ENCODE measurements at places on chromosomes 7 and 10. TPM values are rescaled to one million over a fixed set of nuclear protein-coding genes. Genes with fewer than 3 reads are reported as not detected.

GRCh38 chr7:56287429-56288138, 171.4 kb upstream of the NUPR2 start:
- peak; percentile 2 for DNase-seq
- H3K4me3 ChIP-seq, result no peak overlapping the region
- H3K27me3 ChIP-seq, result peaks cover 2% of the 10 kb centered on the region
- H3K36me3 ChIP-seq, result no peaks in the 10 kb centered on the region
- H3K27ac ChIP-seq, result no peak overlapping the region

DNA sequence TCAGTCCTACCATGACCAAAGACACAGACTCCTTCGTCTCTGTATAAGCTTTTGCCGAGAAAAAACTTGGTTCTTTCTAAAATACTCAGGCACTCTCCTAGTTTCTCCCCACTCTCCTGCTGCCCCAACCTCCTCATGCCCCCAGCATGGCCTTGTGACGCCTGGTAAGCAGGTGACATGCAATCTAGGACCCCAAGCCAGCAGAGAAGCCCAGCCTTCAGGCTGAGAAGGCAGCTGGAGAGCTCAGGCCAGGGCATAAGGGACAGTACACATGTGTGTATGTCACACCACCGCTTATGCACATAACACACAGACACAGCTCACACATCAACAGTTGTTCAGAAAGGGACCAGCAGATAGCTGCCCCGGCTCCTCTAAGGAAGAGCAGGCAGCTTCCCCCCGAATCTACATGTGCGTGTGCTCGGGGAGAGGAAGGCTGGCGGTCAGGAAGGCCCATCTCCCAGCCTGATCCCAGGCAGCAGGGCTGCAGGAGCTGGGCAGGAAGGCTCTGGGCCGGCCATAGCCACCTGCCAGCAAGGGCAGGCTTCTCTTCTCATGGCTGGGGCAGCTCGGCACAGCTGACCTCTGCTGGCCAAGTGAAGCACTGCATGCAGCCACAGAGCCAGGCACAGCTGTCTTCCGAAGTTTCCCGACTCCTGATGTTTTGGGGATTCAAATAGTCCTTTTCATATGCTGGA, 8.5 kb downstream of the DDX56 start:
- no peaks in the 10 kb centered on the region for H3K27me3 ChIP-seq
- no peak overlapping the region for H3K4me3 ChIP-seq
- H3K4me1 ChIP-seq, result peaks cover 14% of the 10 kb centered on the region
- peak; percentile 70 for DNase-seq
- H3K27ac ChIP-seq, result peak overlapping the region; percentile 17

GRCh38 chr7:42127232-42127622, 109.8 kb downstream of the GLI3 start:
- no peak for DNase-seq
- peaks cover 5% of the 10 kb centered on the region for H3K27me3 ChIP-seq
- no peak overlapping the region for H3K27ac ChIP-seq
- no peak overlapping the region for H3K4me3 ChIP-seq

The HOXA5 gene
- total RNA-seq, result not detected

The CLEC5A gene
- total RNA-seq, result not detected

- no peak overlapping the region for H3K27ac ChIP-seq
- no peak overlapping the region for H3K4me3 ChIP-seq
- no peaks in the 10 kb centered on the region for H3K36me3 ChIP-seq
These were observed 84.8 kb downstream of the OAT start for GRCh38 chr10:124333931-124334330.

GRCh38 chr7:126799541-126799940, 453.2 kb downstream of the GRM8 start:
- peaks cover 4% of the 10 kb centered on the region for H3K27me3 ChIP-seq
- no peaks in the 10 kb centered on the region for H3K4me1 ChIP-seq
- DNase-seq, result no peak
- H3K4me3 ChIP-seq, result no peak overlapping the region

- peaks cover 4% of the 10 kb centered on the region for H3K27me3 ChIP-seq
- no peak for DNase-seq
These were observed 118.4 kb upstream of the INSYN2A start for GRCh38 chr10:127314797-127315196.

GRCh38 chr7:1004018-1004852, 21.3 kb downstream of the CYP2W1 start:
- no peak for DNase-seq
- no peak overlapping the region for H3K27ac ChIP-seq
- H3K36me3 ChIP-seq, result peaks cover 5% of the 10 kb centered on the region
- H3K4me3 ChIP-seq, result no peak overlapping the region

- DNase-seq, result no peak
- H3K4me1 ChIP-seq, result no peaks in the 10 kb centered on the region
- no peak overlapping the region for H3K27ac ChIP-seq
- no peaks in the 10 kb centered on the region for H3K27me3 ChIP-seq
- no peak overlapping the region for H3K4me3 ChIP-seq
These were observed 105.9 kb downstream of the ACTR3B start for GRCh38 chr7:152865461-152865860.

The AGAP5 gene
- total RNA-seq, result 9.8 TPM

DNA sequence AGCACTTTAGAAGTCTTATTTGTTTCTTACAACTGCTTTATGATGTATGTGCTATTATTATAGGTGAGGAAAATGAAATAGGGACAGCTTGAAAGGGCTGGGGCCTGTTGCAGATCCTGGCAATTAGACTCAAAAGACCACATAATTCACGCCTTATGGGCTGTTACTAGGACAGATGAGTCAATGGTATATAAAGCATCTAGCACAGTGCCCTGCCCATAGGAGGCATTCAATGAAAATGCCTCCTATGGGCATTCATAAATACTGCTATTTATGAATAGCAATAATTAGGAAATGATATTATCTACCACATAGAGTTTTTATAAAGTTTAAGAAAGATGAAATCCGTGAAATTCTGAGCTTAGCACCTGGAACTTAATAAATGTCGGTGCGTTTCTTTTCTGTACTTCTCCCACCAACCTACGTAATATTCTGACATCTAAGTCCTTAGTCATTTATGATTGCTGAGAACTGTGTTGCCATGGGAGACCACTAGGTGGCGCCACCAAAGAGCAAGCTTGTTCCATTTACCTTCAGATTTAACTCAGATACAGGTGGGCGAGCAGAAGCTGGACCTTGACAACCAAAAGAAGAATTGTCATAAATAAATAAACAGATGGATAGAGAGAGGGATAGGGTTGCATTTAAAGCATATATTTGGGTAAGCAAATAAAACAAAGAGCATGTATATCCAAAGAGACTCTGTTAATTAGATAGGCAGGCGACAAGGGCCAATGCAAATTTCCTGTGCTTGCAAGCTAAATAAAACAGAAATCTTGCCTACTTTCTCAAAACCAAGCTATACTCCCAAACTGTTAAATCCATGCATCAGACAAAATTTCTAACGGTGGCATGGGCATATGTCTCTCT, 699.9 kb downstream of the INHBA start:
- H3K27ac ChIP-seq, result no peak overlapping the region
- H3K4me1 ChIP-seq, result no peaks in the 10 kb centered on the region
- peak; percentile 69 for DNase-seq
- no peak overlapping the region for H3K4me3 ChIP-seq

The GPER1 gene
- 0.16 TPM for total RNA-seq

The PBLD gene
- total RNA-seq, result 0.77 TPM

DNA sequence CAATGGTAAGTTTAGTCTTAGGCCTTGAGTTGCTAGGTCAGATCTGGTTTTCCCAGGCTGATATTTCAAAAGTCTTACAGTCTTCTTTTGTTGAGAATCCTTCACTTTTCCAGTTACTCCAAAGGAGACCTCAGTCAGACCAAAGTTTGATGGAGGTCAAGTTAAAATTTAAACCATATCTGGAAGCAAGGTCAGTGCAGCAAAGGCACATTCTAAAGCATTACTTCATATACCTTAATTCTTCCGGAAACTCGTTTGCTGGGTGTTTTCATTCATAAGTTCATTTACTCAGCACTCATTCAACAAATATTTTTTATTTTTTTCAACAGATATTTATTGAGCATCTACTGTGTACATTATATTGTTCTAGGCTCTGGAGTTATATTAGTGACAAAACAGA, 403.0 kb upstream of the LRGUK start:
- H3K36me3 ChIP-seq, result no peaks in the 10 kb centered on the region
- DNase-seq, result no peak
- no peak overlapping the region for H3K4me3 ChIP-seq
- no peaks in the 10 kb centered on the region for H3K4me1 ChIP-seq
- no peak overlapping the region for H3K27ac ChIP-seq
- no peaks in the 10 kb centered on the region for H3K27me3 ChIP-seq

The PDZD7 gene
- 0.25 TPM for total RNA-seq

The ATP5MK gene
- 425 TPM for total RNA-seq

The NME8 gene
- total RNA-seq, result not detected

- no peaks in the 10 kb centered on the region for H3K27me3 ChIP-seq
- no peak overlapping the region for H3K27ac ChIP-seq
- no peaks in the 10 kb centered on the region for H3K36me3 ChIP-seq
- H3K4me3 ChIP-seq, result no peak overlapping the region
- no peaks in the 10 kb centered on the region for H3K4me1 ChIP-seq
These were observed 29.5 kb downstream of the MEST start for GRCh38 chr7:130521258-130521951.

DNA sequence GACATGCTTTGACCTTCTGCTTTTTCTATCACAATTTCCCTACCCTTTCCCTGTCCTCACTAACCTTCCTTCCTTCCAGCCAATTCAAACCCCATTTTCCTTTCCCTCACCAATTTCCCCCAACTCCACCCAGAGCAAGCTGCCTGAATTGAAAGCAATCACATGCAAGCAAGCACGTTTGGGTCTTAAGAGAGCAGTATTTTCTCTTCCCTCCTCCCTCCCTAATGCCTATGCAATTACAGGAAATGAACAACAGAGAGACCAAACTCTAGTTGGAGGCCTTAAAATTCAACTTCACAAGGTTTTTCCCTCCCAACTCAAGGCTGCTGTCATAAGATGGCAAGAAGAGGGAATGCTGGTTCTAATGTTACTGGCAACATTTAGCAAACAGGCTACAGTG, 117.2 kb downstream of the MYOF start:
- no peak overlapping the region for H3K4me3 ChIP-seq
- peak overlapping the region; percentile 4 for H3K27ac ChIP-seq
- peaks cover 1% of the 10 kb centered on the region for H3K27me3 ChIP-seq
- no peaks in the 10 kb centered on the region for H3K4me1 ChIP-seq
- no peak for DNase-seq
- no peaks in the 10 kb centered on the region for H3K36me3 ChIP-seq

DNA sequence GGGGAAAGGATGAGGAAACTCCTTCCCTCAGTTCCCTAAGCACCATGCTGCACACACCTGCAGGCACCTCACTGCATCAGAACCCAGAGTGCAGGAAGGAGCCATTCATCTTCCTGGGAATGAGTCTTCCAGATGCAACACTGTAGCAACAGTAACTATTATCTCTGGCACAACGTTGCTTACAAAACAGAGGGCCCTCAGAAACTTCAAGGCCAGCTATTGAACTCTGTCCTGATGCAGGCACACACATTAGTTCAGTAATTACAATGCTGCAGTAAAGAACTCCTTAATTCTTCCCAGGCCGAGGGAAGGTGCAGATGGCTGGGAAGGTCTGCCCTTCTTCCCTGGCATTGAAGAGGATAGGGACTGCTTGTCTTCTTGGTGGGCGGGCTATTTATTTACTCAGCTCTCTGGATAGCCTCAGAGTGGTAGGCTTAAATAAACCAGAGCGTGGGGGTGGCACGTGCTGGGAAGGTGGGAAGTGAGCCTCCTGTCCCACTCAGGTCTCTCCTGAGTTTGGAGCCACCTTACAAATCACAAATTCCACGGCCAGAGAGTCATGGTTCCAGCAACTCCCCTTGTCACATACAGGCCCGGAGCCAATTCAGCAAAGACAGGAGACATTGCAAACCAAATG, 125.1 kb upstream of the JCAD start:
- H3K27ac ChIP-seq, result no peak overlapping the region
- DNase-seq, result no peak
- H3K27me3 ChIP-seq, result no peaks in the 10 kb centered on the region
- H3K36me3 ChIP-seq, result no peaks in the 10 kb centered on the region
- H3K4me1 ChIP-seq, result no peaks in the 10 kb centered on the region
- no peak overlapping the region for H3K4me3 ChIP-seq

The AKR1D1 gene
- not detected for total RNA-seq

The CD36 gene
- total RNA-seq, result not detected

GRCh38 chr7:139339698-139340036, 1.5 kb upstream of the FMC1 start:
- peaks cover 19% of the 10 kb centered on the region for H3K36me3 ChIP-seq
- H3K4me1 ChIP-seq, result peaks cover 24% of the 10 kb centered on the region
- H3K4me3 ChIP-seq, result peak overlapping the region; percentile 82
- peak overlapping the region; percentile 99 for H3K27ac ChIP-seq
- peaks cover 3% of the 10 kb centered on the region for H3K27me3 ChIP-seq

The HPSE2 gene
- not detected for total RNA-seq

The FRAT1 gene
- 3.2 TPM for total RNA-seq

- H3K27ac ChIP-seq, result no peak overlapping the region
- H3K27me3 ChIP-seq, result no peaks in the 10 kb centered on the region
- no peaks in the 10 kb centered on the region for H3K4me1 ChIP-seq
These were observed 368.1 kb downstream of the MDFIC start for GRCh38 chr7:115289971-115290370.

DNA sequence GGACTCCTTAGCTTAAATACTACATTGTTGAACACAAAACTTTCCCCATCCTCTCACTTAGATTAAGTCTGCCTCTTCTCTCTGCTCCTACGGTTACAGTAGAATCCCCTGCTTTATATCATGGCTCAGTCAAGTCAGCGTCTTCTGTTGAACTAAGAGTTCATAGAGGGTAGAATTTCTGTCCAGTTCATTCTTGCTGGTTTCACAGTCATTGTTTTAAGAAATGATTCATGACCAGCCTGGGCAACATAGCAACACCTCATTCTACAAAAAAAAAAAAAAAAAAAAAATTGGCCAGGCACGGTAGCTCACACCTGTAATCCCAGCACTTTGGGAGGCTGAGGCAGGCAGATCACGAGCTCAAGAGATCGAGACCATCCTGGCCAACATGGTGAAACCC, 3.7 kb upstream of the ZFYVE27 start:
- H3K27me3 ChIP-seq, result peaks cover 3% of the 10 kb centered on the region
- DNase-seq, result no peak
- no peak overlapping the region for H3K27ac ChIP-seq
- peaks cover 18% of the 10 kb centered on the region for H3K4me1 ChIP-seq
- peaks cover 7% of the 10 kb centered on the region for H3K36me3 ChIP-seq
- H3K4me3 ChIP-seq, result no peak overlapping the region

GRCh38 chr10:79984851-79985250, 35.9 kb upstream of the SFTPD start:
- H3K27me3 ChIP-seq, result peaks cover 51% of the 10 kb centered on the region
- H3K36me3 ChIP-seq, result no peaks in the 10 kb centered on the region
- H3K27ac ChIP-seq, result no peak overlapping the region
- H3K4me1 ChIP-seq, result peaks cover 24% of the 10 kb centered on the region
- no peak overlapping the region for H3K4me3 ChIP-seq

The SLC39A12 gene
- not detected for total RNA-seq
